Omental fat pad (tissue), 4 donors: ENCODE measurements at places on chromosomes 1 and 21.

DNA sequence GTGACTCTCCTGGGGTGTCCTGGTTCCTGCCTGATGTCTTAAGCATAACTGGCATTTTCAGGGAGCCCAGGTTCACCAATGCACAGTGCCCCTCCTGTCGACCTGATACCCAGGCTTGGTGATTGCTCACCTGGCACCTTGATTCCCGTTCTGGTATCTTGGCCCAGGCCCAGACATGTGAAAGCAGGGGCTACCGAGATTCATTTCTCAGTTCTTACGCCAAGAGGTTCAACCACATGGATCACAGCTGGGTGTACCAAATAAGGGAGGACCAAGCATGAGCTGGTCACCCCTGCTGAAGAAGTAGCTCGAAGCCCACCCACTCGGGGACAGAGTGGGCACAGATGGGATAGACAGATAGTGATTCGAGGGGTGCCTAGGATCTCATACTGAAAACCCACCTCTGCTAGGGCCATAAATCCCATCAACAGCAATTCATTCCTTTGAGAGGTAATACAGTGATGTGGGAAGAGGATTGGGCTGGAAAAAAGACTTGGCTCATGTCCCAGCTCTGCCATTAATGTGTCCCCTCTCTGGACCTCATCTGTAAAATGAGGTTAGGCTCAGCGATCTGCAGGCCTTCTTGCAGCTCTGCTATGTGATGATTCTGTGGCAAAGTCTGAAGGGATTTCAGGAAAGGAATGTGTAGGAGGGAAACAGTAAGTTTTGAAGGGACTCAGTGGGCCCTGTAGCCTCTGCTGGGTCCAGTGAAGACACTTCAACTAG, 2.7 kb downstream of the EPHX1 start:
- DNase-seq, result no peak

DNA sequence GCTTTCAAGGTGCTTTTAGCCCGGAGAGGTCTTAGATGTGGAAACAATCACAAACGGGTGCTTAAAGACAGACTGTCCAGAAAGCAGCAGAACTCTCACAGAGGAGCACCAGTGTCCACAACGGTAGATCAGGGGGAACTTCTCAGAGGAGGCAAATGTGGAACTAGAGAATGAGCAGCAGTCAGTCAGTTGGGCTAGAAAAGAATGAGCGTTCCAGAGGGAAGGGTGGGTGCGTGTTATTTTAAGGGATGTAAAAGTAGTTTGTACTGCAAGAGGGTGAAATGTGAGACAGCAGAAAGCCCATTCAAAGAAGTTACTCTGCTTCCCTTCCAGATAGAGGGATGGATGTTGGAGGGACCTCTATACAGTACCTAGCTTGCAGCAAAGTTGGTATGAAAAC, 30.9 kb downstream of the RGS5 start:
- DNase-seq, result no peak

GRCh38 chr21:24903994-24904635, 703.2 kb downstream of the MRPL39 start:
- no peak for DNase-seq

DNA sequence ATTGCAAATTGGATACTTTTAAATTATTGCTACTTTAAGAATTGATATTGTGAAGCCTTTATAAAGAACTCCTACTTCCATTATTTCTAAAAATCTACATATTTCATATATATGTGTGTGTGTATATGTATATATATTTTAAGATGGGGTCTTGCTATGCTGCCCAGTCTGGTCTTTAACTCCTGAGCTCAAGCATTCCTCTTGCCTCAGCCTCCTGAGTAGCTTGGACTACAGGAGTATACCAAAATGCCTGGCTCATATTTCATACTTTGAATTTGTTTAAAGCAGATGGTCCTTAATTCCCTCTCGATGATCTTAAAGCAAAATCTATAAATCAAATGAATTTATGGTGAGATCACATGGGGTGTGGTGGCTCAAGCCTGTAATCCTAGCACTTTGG, 25.1 kb upstream of the CPLANE2 start:
- DNase-seq, result no peak
